Stimulated activated CD8-positive, alpha-beta memory T cell treated with anti-CD3 and anti-CD28 coated beads, Interleukin-15, amount 100 ng/mL, for 24 hours (primary cell): ENCODE measurements at places on chromosomes 2 and 18.

DNA sequence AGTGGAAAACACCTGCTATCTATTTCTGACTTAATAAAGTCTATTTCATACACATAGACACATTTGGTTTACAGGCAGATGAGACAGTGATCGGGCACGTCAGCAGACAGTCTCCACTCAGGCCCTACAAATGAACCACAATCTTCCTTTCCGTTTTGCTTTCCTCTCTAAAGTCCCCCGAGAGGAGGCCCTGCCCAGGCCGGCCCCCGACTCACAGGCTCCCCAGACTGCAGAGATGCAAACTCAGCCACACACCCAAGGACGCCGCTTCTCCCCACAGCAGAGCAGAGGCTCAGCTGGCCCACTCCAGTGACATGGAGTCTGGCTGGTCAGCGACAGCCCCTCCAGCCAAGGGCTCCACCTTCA lies 9.3 kb upstream of the MTERF4 start:
- DNase-seq: no peak

GRCh38 chr2:54677476-54678265 lies 45.8 kb upstream of the EML6 start:
- DNase-seq: no peak

GRCh38 chr2:191274413-191274815 lies 29.2 kb downstream of the MYO1B start:
- DNase-seq: no peak

DNA sequence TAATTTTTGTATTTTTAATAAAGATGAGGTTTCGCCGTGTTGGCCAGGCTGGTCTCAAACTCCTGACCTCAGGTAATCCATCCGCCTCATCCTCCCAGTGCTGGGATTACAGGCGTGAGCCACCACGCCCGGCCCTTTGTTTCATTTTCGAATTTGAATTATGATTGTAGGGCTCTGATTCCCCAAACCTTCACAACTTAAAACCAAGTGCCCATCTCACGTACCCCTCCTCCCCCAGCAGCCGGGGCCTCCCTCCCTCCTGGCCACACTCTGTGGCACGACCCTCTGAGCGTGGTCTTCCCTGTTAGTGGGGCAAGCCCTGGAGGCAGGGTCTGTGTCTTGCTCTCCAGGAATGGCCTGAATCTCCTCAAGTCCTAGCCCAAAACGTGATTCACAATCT lies 166.5 kb downstream of the ASB1 start:
- no peak for DNase-seq

DNA sequence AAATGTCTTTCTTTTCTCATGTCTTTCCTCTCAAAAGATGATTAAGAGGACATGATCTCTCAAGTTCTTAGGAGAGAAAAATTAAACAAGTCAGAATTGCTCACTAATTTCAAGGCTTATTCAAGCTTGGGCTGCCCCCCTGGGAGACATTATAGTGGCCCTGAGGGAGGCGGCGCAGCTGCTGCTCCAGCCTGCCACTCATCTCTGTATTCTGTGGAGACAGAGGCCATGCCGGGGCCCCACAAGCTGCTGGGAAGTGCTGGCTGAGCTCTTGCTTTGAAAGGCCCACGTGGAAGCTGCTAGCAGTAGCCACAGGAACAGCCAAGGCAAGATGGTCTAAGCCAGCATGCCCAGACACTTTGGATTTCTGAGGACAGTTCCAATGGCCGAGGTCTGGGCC lies 267.4 kb downstream of the LNPK start:
- DNase-seq: no peak

DNA sequence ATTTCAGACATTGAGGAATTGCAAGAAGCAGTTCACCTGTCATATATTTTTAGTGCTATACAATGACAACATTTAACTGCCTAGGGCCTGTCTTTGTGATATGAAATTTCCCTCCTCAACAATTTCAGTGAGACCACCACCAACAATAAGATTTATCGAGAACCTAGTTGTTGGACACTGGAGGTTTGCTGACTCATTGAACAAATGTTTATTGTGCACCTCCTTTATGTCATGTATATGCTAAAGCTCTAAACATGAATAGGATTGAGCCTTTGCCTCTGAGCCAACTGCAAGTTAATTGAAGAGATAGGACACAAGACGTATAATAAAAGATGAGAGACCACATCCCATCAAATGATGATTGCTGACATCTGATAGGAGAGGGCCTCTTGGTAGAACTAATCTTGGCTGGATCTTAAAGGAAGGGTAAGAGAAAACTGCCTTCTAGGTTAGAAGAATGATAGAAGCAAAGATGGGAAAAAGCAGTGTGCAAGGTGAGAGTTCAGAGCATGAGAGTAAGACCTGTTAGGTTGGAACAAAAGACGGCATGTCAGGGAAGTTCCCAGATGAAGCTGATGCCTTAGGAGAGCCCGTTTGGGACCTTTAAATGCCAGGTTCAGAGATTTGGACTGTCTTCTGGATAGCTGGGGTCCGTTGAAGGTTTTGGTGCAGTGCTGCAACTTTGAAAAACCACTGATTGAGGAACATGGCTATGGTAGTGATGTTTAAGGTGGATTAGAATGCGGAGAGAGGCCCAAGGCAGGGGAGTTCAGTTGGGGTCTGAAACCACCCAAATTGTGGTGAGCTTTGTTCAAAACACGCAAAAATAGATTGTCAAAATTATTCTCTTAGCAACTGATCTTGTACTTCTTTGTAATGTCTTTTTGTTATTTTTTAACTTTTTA lies 133.0 kb upstream of the EML6 start:
- DNase-seq: no peak

DNA sequence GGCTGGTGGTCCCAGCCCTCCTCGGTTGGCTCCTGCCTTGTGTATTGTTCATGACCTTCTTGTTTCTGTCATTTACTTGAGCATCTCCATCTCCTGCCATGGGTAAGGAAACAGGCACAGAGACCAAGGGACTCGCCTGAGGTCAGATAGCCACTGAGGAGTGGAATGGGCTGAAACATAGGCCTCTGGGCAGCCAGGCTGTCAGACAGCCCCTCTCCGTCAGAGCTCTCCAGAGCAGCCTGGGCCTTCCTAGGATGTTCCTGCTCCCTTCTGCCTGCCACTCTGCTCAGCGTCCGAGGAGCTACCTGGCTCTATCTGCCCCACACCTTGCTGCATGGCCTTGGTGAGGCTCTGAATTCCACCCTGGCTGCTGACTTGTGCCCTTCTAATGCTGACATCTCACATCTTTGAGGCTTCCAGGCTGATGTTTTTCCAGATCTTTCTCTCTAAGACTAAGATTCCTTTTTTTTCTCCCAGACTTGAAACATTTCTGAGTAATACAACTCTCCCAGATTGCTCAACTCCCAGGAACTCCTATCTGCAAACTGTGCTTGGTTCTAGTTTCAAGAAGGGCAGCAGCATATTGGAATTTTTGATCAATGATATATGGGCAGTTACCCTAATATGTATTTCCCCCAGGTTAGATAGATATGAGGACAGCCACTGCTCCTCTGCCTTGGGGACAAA lies 67.7 kb downstream of the MCFD2 start:
- no peak for DNase-seq

GRCh38 chr2:37263839-37264238 lies 32.4 kb downstream of the NDUFAF7 start:
- DNase-seq: no peak

- DNase-seq: no peak
Observed at GRCh38 chr2:235287375-235287733, 206.5 kb upstream of the AGAP1 start.

- no peak for DNase-seq
Observed at GRCh38 chr2:46841621-46842020, 74.0 kb downstream of the MCFD2 start.

GRCh38 chr18:61782545-61782944 lies 110.3 kb downstream of the RNF152 start:
- DNase-seq: no peak

GRCh38 chr2:854460-854859 lies 96.2 kb upstream of the SNTG2 start:
- DNase-seq: no peak

DNA sequence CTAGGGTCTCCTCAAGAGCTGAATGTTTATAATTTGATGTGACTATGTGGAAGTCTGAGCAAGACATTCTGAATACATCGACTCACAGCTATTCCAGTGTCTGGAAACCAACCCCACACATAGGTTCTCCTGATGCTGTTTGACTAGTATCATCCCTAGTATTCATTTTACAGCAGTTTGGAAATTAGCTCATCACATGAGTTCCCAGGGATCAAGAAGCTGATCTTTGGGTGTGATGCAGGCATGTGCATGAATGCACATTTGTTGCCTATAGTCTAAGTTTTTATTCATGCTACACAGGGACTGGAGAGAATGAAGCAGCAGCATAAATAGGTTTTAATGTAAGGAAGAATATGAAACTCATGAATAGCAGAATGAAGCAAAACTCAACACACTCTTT lies 284.3 kb upstream of the SPRED2 start:
- no peak for DNase-seq

GRCh38 chr18:75213611-75214331 lies 3.2 kb downstream of the TSHZ1 start:
- no peak for DNase-seq

GRCh38 chr18:56712761-56713160 lies 61.6 kb downstream of the WDR7 start:
- DNase-seq: no peak

- no peak for DNase-seq
Observed at GRCh38 chr2:8422450-8422800, 259.4 kb upstream of the ID2 start.

DNA sequence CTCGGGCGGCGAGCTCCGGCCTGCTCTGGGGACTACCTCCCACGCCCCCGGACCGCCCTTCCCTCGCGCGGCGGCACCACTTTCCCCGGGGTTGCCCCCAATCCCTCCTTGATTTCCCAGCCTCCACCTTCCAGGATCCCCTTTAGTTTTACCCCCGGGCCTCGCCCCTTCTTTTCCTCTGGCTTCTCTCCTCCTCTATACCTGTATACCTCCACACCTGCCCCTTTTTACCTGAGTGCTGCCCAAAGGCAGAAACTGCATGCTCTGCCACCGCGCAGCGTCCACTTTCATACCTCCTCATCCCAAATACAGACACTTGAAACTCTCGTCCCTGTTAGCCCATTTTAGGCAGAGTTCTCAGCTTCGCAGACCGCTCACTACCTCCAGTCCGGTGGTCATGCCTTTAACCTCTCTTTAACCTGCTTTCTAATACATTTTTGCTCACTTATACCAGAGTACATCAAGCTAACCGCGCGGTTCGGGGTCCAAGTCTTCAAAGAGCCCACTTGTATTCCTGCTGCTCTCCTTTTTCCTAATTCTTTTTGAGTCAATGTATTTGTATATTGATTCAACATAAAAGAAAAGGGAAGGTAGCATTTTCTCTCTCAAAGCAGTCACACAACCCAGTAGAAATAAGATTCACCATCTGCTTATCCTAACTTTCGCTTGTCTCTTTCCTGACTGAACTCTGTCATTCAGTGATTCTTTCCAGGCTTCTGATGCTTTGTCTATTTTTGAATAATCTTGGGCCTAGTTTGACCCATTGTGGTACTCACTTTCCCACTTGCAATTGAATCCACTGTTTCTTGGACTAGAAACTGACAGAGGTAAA lies 901 bp downstream of the SPOPL start:
- no peak for DNase-seq

- DNase-seq: no peak
Observed at GRCh38 chr2:154591294-154591820, 107.1 kb upstream of the KCNJ3 start.

- DNase-seq: no peak
Observed at GRCh38 chr2:9210030-9210429, 3.4 kb downstream of the ASAP2 start.

GRCh38 chr2:48952143-48952542 lies 196.6 kb upstream of the LHCGR start:
- no peak for DNase-seq

DNA sequence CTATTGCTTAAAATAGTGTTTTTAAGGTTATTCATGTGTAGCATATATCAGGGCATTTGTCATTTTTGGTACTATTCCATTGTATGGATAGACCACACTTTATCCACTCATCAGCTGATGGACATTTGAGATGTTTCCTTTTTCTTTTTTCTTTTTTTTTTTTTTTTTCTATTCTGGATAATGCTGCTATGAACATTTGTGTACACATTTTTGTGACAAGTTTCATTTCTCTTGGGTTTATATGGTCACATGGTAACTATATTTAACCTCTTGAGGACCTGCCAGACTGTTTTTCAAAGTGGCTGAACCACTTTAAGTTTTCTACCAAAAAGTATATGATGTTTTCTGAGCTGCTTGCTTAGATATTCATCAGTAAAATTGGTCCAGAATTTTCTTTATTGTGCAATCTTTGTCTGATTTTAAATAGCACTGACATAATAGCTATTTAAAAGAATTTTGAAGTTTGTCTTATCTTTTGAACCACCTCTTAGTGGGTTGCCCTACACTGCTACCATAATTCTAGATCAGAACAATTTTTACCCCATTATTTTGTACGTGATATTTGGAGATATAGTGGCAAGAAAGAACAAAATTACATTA lies 219.4 kb upstream of the SIX3 start:
- no peak for DNase-seq

DNA sequence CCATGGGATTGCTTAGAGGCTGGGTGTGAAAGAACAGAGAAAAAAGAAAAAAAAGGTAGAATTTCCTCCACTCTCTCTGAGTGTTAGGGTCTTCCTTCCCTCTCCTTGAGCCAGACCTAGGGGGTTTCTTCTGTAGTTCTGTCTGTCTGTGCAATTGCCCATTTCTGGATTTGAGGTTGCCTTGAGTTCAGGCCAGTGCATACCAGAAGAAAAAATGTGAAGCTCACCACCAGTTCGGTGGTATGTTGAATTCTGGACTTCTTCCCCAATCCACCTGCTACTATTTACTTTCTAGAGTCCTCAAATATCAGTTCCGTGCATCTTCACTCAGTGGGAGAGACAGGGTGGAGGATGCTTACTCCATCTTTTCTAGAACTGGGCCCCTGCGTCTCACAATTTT lies 15.3 kb upstream of the SELENOI start:
- no peak for DNase-seq

GRCh38 chr2:104872866-104873688 lies 19.2 kb downstream of the POU3F3 start:
- no peak for DNase-seq

DNA sequence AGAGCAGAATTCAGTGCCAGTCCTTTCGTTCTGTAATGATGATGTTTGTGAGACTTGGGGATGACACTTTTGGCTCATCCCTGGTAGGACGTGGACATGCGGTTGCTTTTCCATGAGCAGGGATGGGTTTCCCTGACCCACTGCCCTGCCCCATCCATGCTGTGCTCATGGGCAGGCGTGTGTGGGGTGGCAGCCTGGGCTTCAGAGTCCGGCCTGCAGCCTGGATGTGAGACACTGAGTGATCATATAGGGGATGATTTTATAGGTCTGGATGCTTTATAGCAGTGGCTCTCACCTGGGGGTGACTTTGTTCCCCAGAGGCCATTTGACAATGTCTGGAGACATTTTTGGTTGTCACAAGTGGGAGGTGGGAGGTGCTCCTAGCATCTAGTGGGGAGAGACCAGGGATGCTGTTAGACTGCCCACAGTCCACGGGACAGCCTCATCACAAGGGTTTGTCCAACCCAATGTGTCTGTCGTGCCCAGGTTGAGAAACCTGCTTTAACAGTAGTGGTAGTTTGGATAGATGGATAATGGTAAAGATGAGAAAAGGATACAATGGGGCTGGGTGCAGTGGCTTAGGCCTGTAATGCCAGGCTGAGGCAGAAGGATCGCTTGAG lies 38.9 kb downstream of the LDLRAD4 start:
- DNase-seq: no peak

GRCh38 chr2:85222792-85223191 lies 89.6 kb downstream of the TCF7L1 start:
- DNase-seq: no peak
